ENCODE measurements at places on chromosomes 1 and 21.

DNA sequence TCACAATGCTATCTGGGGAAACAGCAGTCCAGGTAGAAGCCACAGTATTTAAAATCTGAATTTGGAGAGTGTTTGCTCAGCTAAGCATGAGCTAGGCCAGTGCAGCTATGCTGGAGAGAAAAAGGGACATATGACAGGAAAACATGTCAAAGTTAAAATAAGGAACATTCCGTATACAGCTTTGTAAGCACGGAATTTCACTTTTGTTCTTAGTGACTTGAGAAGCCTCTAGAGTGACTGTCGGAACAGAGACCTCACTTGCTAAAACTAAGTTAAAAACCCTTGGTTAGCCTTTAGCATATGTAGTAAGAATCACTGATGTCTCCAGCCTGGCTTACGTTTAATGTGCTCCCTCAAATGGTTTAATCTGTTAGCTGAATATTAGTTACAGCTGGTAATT is 661.7 kb downstream of the KCNT2 start:
- DNase-seq = no peak

GRCh38 chr1:46532498-46533178 is 18.8 kb downstream of the KNCN start:
- no peak for DNase-seq

- no peak for DNase-seq
Observed at GRCh38 chr1:119674111-119674526, 26.1 kb upstream of the ZNF697 start.

GRCh38 chr1:7810395-7810794 is 26.3 kb downstream of the PER3 start:
- peak; percentile 81 for DNase-seq

DNA sequence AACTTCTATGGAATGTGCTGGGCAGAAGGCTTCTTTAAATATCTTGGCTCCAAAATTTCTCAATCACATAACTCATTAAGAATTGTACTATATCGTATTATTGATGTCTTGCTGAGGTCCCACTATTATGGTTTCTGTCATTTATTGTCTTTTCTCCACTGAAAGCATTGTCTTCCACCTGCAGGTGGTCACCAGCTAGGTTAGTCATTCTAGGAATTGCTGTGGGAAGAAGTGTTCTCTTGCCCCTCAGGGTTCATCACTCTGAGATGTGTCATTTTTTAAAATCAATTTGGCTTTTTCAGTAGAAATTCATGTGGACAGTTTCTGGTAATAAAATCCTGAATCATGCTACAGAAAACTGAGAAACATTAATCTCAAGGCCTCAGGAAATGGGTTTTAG is 66.1 kb downstream of the NCAM2 start:
- no peak for DNase-seq

DNA sequence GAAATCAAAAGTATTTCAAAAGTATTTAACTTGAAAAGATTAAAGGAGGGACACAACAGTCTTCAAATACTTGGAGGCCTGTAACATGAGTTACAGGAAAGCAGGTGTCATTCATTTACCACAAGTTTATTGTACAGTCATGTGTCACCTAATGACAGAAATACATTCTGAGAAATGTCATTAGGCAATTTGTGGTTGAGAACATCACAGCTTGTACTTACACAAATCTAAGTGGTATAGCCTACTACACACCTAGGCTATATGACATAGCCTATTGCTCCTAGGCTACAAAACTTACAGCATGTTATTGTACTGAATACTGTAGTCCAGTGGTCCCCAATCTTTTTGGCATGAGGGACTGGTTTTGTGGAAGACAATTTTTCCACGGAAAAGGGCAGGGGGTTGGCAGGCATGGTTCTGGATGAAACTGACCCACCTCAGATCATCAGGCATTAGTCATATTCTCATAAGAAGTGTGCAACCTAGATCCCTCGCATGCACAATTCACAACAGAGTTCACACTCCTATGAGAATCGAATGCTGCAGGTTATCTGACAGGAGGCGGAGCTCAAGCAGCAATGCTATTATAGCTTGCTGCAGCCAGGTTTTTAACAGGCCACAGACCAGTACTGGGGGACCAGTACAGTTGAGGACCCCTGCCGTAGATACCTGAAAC is 25.0 kb upstream of the PHTF1 start:
- peak; percentile 31 for DNase-seq

GRCh38 chr1:52641307-52641706 is 8.3 kb downstream of the SHISAL2A start:
- DNase-seq = peak; percentile 27

- DNase-seq = no peak
Observed at GRCh38 chr1:66326867-66327266, 207.1 kb upstream of the SGIP1 start.

GRCh38 chr1:221511797-221512196 is 230.1 kb downstream of the DUSP10 start:
- DNase-seq = no peak

GRCh38 chr1:235014756-235015155 is 113.9 kb downstream of the TOMM20 start:
- no peak for DNase-seq

DNA sequence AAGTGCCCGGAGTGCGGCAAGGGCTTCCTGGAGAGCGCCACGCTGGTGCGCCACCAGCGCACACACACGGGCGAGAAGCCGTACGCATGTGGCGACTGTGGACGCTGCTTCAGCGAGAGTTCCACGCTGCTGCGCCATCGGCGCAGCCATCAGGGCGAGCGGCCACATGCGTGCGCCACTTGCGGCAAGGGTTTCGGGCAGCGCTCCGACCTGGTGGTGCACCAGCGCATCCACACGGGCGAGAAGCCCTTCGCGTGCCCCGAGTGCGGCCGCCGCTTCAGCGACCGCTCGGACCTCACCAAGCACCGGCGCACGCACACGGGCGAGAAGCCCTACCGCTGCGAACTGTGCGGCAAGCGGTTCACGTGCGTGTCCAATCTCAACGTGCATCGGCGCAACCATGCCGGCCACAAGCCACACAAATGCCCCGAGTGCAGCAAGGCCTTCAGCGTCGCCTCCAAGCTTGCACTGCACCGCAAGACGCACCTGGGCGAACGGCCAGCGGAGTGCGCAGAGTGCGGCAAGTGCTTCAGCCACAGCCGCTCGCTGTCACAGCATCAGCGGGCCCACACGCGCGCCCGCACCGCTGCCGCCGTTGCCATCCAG is 10.0 kb downstream of the ZNF672 start:
- DNase-seq = no peak

- no peak for DNase-seq
Observed at GRCh38 chr1:64962441-64962840, 3.9 kb downstream of the JAK1 start.

DNA sequence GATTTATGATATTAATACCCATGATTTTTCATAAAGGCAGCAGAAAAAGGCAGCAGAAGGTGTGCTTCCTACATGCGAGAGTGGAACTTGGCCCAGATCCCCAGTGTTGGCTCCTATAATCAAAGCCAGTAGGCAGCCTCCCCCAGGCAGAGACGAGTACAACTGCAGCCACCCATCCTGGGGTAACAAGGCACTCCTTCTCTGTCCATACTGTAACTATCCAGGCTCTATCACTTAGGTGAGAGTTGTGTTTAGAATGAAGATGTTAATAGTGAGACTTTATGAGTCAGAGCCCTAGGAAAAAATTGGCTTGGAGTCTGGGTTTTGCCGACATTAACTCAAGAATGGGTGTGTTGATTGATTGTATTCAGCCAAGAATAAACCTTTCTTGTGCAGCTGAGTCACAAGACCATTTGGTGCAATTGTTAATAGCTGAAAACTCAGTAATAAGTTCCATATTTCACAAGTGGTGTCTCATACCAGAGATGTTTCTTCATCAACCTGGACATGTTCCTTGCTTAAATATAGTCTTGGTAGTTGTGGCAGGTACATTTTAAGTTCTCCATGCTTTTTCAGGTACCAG is 322.3 kb downstream of the DUSP10 start:
- DNase-seq = no peak

GRCh38 chr1:247448107-247448791 is 9.7 kb downstream of the OR2B11 start:
- no peak for DNase-seq

DNA sequence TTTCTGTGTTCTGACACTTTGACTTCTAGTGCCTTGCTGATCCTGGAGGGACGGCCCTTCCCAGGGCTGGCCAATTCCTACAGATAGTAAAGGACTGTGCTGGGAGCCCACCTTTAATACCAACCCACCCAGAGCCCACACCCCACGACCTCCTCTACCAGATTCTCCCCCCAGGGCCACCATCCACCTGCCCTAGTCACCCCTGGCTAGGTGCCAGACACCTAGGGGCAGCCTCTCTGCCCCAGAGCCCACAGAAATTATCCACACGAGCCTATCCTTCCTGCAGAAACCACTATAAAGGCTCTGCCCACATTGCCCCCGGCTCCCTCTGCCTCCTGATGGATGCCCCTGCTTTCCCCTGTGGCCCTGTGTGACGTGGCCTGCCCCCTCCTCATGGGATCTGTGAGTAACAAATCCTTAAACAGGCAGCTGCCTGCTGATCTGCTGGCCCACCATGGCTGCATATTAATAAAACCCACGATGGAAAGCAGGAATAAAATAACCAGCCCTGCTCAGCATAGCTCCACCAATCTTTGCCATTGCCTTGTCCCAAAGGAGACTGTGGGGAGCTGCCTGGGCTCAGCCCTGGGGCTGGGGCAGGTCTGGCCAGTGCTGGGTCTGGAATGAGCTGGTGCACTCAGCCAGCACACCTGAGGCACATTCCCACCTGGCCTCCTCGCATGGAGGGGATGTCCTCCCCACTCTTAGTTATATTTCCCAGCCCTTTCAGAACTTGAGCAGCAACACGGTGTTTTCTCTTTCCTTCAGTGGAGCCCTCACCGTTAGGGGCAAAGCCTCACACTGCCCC is 488.5 kb downstream of the NPHP4 start:
- no peak for DNase-seq

- DNase-seq = no peak
Observed at GRCh38 chr1:196584696-196585095, 23.5 kb downstream of the KCNT2 start.

DNA sequence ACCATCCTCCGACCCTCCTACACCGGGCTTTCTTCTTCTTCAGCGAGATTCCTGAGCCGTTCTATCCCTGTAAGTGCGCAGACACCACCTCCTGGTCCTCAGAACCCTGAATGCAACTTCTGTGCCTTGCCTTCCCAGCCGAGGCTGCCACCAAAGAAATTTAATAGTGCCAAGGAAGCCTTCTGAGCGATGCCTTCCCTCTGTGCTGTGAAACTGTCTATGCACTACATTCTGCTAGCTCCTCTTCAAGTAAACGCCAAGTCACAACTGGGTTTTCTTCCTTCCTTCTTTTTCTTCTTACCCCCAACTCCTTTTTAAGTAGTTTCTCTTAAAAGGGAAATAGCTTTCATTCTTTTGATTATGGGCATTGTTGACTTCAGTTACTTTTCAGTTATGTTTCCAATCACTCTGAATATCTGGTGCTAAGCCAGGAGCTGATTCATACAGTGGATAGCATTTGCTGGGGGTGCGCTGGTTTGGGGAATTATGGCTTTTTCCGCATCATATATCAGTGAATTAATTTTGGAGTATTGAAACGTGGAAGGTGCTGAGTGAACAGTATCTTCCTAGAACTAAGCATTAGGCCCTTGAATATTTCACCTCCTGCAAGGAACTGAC is 38.6 kb upstream of the GPR88 start:
- no peak for DNase-seq

DNA sequence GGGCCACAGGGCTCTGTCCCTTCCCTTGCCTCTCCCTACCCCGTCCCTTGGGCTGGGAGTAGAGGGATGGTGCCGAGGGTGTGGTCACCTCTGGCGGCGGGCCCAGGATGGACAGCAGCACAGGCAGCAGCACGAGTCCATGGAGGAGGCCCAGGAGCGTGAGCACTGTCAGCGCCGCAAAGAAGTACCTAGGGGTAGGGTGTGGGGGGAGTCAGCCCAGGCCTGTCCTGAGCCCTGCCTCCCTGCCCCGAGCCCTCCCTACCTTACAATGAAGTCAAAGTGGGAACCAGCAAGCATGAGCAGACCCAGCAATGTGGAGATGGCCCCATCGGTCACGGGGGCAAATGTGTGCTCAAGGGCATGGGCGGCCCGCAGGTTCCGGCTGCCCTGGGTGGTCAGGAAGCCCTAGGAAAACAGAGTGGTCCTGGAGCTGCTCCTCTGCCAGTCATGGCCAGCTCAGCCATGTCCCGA is 14.7 kb downstream of the BTBD19 start:
- DNase-seq = no peak

- DNase-seq = no peak
Observed at GRCh38 chr1:24141311-24141997, 1.5 kb downstream of the IL22RA1 start.

DNA sequence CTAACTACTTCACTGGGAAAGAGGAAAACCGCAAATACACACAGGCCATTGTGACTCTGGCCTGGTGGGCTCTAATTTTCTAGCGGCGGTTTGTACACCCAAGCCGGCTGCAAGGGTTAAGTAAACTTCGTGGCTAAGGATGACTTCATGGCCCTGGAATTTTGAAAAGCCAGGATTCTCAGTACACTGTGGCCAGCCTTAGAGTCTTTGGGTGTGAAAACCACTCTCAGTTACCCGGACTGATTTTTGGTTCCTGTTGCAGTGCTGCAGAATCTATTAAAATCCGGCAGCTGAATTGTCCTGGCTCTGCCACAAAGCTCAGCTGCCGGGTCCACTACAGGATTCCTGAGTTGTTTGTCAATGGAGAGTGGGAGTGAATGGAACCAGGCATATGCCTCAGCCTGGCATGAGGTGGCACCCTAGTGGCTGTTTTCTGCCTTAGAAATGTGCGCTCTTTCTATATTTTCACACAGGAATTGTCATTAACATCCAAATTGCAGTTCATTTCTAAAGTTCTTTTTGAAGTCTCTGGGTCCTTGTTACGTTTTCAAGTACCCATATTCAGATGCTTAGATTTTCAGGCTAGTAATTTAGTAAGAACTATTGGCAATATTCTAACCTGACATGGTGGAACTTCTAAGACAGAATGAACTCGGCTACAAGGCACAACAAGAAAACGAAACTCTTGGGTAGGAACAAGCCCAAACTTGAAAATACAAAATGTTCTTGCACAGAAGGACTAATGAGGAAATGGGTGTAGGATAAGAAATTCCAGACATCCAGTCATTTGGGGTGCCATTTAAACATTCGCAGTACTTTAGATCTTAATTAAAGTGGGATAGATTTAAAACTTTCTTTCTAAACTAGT is 255.9 kb downstream of the NFIA start:
- peak; percentile 53 for DNase-seq

DNA sequence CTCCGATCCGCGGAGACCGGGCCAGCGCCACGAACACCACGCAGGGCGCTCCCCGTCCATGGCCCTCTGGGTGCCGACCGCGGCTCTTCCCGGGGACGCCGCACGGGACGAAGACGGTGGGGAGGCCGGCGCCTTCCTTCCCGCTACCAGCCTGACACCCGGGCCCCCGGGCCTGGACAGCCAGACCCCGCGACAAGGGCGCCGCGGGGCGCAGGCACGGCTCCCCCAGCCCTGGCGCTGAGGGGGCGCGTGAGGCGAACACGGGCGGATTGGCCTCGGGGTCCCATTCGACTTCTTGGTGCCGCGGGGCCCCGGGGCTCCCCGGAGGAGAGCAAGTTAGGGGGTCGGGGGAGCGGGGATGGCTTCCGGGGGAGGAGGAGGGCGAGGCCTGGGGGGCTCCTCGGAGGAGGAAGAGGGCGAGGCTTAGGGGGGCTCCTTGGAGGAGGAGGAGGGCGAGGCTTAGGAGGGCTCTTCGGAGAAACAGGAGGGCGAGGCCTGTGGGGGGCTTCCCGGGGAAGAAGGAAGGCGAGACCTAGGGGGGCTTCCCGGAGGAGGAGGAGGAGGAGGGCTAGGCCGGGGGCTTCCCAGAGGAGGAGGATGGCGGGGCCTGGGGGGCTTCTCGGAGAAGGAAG is 537 bp upstream of the KLHL17 start:
- no peak for DNase-seq
